Caco-2 (cell line): ENCODE measurements at places on chromosomes 2 and 18. TPM values are rescaled to one million over a fixed set of nuclear protein-coding genes. Genes with fewer than 3 reads are reported as not detected.

GRCh38 chr2:113076954-113077669 is 9.3 kb downstream of the IL1F10 start:
- DNase-seq, result no peak
- no peak overlapping the region for H3K4me3 ChIP-seq
- no peaks in the 10 kb centered on the region for H3K4me1 ChIP-seq

- no peak for DNase-seq
- no peaks in the 10 kb centered on the region for H3K27me3 ChIP-seq
- H3K36me3 ChIP-seq, result no peaks in the 10 kb centered on the region
Observed at GRCh38 chr2:143347271-143347695, 218.1 kb downstream of the ARHGAP15 start.

DNA sequence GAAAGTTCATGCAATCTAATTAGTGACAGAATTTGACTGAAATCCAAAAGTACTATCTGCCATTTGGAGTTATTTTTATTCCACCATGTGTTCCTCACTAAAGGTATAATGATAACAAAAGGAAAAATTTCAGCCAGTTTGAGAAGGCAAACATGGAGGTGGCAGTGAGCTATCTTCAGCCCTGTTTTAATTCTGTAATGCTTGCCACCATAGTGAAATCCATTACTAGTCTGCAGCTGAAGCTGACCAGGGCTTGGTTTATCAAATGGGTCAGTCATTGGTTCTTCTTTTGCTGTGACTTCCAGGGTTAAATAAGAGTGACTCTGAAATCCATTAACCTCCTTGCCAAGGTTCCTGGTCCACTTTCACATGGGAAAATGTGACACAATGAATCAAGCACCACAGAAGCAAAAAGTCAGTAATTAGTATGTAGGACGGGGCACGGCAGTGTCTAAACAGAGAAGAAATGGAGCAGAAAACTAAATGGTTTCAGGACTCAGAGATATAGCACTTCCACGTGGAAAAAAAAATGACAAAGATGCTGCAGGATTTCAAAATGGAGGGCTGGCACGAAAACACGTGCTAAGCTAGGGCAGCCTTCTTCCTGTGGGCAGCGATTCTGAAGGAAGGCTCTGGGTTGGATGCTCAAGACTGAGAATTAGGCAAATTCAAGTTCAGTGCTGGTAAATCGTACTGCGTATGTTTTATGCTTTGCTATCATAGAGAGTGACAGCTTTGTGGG is 87.2 kb downstream of the EPHA4 start:
- no peaks in the 10 kb centered on the region for H3K27me3 ChIP-seq
- H3K4me3 ChIP-seq, result no peak overlapping the region
- peaks cover 4% of the 10 kb centered on the region; the same call in 1 of the 2 replicates for H3K4me1 ChIP-seq
- no peaks in the 10 kb centered on the region; the same call in 1 of the 2 replicates for H3K36me3 ChIP-seq
- no peak for DNase-seq
- no peak overlapping the region for H3K27ac ChIP-seq

GRCh38 chr2:232276733-232277313 is 101.7 kb upstream of the ALPP start:
- H3K36me3 ChIP-seq, result no peaks in the 10 kb centered on the region
- H3K27me3 ChIP-seq, result no peaks in the 10 kb centered on the region
- H3K4me1 ChIP-seq, result no peaks in the 10 kb centered on the region
- no peak for DNase-seq
- no peak overlapping the region for H3K27ac ChIP-seq
- no peak overlapping the region for H3K4me3 ChIP-seq

Gene SERPINB13
- not detected in 2 replicates for total RNA-seq

Gene SCN2A
- total RNA-seq, result not detected in 2 replicates

Gene KCNG2
- total RNA-seq, result not detected in 2 replicates
